Right atrium auricular region (tissue), 2 donors: ENCODE measurements at places on chromosomes 5 and 9. TPM values are rescaled to one million over a fixed set of nuclear protein-coding genes. Genes with fewer than 3 reads are reported as not detected.

- DNase-seq, result no peak
Observed at GRCh38 chr5:44358421-44358820, 30.8 kb downstream of the FGF10 start.

- no peak for DNase-seq
Observed at GRCh38 chr5:172450453-172450852, 3.9 kb downstream of the SH3PXD2B start.

DNA sequence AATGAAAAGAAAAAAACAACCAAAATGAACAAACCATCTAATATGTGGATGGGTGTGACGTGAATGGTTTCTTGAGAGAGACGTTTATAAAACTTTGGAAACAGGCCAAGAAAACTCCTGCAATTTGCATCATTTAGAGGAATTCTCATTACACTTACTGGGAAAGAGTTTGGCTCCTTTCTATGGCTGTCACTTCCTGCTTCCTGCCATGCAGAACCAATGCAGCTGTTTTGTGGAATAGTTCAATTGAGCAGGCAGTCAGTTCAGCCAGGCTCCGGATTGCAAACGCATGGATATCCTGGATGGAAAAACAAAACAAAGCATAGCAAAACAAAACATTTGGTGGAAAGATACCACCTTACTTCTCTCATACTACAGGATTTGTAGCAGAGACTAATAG is 36.6 kb downstream of the FAM114A2 start:
- no peak for DNase-seq

GRCh38 chr9:19186232-19186631 is 44.3 kb upstream of the DENND4C start:
- DNase-seq, result no peak

JAKMIP2 gene
- total RNA-seq, result 0.33 TPM

GRCh38 chr5:172321593-172321992 is 38.0 kb upstream of the UBTD2 start:
- DNase-seq, result no peak

ADAMTS12 gene
- total RNA-seq, result 0.43 TPM

GRCh38 chr5:4963265-4963664 is 176.9 kb upstream of the ADAMTS16 start:
- DNase-seq, result no peak

DNA sequence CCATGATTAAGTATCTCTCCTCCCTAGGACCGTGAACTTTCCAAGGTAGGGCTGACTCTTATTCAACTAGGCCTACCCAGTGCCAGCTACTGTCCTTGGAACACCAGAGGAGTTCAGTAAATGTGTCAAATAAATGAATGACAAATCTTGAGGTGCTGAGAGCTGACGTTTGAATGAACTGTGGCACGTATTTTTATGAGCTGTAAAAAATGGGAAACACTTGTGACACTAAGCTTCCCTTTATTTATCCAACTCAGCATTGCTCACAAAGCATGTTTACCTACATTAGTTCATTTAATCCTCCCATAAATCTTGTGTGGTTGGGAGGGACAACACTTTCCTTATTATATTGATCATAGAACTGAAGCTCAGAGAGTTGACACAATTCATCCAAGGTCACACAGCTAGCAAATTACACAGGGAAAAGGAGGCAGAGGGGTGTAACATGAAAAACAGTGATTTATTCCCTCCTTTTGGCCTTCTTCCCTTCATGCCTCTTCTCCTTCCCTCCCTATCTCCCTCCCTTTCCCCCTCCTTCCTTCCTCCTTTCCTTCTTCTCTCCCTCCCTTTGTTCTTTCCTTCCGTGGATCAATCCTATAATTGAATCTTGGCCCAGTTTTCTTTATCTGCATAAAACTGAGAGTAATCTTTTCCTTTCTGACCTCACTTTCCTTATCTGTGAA is 412.6 kb downstream of the DMRT2 start:
- no peak for DNase-seq

- DNase-seq, result no peak
Observed at GRCh38 chr5:172574871-172575223, 66.2 kb upstream of the NEURL1B start.

DNA sequence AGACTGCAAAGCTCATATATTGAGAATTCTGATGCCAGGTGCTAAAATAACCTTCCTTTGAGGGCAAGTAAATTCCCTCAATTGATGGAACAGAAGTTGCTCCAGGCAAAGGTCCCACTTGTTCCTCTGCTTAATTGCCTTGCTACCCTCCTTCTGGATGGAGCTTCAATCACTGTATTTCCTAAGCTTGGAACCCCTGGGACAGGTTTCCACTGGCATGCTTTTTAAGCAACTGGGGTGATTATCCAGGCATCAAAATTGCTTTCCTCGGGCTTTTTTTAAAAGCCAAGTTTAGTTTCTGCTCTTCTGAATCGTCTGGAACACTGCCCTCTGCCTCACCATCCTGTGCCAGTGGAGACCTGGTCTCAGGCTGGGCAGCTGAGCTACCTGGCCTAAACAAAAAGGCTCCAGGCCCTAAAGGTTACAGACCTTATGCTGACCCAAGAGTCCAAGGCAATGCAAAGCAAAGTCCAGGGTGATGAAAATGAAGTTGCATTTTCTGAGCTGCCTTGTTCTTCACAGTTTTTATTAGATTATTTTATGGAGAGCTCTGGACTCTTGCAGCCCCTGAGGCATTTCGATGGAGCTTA is 167.9 kb upstream of the CD180 start:
- DNase-seq, result no peak

PSMB7 gene
- 178 TPM for total RNA-seq

- no peak for DNase-seq
Observed at GRCh38 chr9:84839541-84839940, 170.0 kb downstream of the NTRK2 start.

- no peak for DNase-seq
Observed at GRCh38 chr5:97133101-97133500, 9.3 kb downstream of the LIX1 start.

DNA sequence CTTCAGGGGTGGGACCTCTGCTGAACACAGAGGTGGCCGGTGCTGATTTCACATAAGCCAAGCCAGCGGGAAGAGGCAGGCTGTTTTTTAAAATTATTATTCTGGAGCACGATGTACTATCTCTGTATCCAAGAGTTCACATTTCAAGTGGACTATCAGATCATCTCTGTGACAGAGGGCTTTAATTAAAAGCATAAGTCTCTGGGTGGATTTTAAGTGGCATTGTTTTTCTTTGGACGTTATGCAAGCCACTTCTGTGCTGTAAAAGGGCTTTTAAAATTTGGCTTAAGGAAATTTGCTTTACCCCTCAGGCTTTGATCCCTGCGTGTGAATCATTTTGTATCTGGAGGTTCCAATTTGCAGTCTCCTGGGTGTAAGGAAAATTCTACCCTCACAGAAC is 124.7 kb downstream of the PALM2AKAP2 start:
- DNase-seq, result no peak

DNA sequence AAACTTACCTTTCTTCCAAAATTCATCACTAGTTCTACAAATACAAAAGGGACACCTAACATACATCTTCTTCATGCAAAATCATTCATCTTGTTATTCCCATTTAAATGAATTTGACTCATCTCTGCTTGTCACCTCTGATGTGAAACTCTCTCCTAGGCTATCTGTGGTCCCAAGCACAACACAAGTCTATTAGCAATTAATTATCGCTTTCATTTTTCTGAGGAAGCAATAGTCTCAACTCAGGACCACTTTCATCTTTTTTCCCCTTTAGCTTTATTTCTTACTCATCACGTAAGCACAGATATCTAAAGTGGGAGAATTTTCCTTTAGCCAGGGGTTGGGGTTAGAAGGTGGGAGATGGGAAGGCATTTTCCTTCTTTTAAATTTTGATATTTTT is 131.9 kb downstream of the ST8SIA4 start:
- DNase-seq, result no peak

DNA sequence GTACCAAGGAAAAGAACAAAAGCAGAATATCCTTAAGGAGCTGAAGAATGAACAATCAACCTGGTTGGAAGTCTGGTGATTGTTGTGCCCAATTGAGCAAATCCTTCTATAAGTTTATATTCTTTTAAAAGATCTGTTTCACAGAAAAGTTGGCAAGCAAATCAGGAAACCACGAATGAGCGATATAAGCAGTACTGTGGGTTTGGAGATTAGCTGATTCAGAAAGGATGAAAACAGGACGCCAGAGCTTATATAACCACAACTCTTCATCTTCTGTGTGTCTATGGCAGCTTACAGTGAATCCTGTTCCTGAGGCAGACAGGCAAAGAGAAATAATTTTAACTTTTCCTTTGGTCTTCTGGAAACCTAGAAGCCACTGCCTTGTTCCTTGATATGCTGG is 61.7 kb downstream of the SLC38A9 start:
- DNase-seq, result no peak

DNA sequence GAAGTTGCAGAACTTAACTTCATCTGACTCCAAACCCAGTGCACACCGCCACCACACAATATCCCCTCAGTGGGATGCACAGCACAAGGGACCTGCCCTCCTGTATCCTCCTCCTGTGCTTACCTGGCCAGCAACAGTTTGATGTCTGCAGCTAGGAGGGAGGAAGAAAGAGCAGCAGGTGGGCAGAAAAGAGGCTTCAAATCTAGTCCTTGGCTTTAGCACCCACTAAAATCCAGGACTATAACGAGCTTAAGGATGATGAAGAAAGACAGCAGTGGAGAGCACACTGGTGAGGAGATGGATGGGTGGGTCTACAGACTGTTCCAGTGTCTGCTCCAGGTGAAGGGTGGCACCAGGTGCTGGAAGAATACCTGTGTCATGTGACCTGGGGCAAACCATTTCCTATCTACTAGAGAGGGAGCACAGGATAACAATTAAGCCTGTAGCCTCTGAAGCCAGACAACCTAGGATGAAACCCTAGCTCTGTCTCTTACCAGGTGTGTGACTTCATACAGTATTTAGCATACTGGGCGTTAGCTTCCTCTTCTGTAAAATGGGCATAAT is 100.0 kb downstream of the SH3TC2 start:
- DNase-seq, result no peak

PDE6A gene
- total RNA-seq, result not detected
